ENCODE measurements at places on chromosomes 6 and 20.
A peak's percentile ranks its signal among the peaks of the same experiment; 100 is the strongest.

- DNase-seq: no peak
These were observed 30.1 kb upstream of the FAM83D start for GRCh38 chr20:38896009-38896594.

DNA sequence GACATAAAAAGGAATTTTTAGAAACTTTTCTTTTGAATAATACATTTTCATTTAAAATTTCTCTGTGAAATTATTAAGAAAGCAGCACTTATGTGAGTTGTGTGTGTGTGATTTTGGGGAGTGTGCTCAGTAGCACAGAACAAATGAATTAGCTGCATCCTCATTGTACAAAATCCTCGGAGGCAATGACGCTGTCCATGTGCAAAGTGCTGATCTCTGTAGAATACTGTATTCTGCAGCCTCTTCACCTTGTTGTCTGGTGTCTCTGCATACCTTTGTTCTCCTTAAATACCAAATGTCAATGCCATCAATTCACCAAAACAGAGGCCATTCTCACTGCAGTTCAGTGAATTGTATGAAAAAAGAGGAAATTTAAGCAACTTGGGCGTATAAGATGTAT is 838.4 kb downstream of the QKI start:
- peak; percentile 6 for DNase-seq

DNA sequence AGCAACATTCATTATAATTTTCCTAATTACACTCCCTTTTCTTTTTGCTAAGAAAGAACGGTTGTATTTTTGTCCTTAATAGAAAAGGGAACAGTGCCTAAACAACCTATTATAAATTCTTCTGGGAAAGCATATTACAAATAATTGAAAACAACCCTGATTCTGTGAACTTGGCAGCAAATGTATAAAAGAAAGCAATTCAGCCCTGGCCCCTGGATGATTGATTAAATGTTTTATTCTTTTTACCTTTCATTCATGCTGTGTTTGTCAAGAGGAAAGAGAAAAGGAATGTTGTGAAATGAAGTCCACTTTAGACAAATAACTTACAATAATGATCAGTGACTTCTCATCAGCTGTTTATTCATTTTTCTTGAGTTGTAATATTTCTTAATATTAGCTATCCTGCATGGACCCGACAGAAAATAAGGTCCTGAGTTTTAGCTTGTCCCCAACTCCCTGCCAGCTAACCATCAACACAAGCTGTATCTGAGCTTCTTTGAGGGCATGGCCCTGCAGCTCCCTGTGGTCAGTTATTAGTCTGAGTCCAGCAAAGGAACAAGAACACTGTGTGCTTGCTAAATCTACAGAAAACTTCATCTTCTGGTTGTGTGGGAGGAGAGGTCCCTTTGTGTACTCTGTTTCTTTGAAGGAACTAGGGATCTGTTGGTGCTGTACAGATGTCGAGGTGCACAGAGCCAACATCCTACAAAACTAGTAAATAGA is 248.2 kb downstream of the LAMA2 start:
- DNase-seq: no peak

- no peak for DNase-seq
These were observed 47.7 kb upstream of the CST5 start for GRCh38 chr20:23926944-23927872.

GRCh38 chr6:43089874-43090558 is 13.9 kb downstream of the PTK7 start:
- no peak for DNase-seq

- no peak for DNase-seq
These were observed 433.8 kb upstream of the NRSN1 start for GRCh38 chr6:23692184-23692583.

DNA sequence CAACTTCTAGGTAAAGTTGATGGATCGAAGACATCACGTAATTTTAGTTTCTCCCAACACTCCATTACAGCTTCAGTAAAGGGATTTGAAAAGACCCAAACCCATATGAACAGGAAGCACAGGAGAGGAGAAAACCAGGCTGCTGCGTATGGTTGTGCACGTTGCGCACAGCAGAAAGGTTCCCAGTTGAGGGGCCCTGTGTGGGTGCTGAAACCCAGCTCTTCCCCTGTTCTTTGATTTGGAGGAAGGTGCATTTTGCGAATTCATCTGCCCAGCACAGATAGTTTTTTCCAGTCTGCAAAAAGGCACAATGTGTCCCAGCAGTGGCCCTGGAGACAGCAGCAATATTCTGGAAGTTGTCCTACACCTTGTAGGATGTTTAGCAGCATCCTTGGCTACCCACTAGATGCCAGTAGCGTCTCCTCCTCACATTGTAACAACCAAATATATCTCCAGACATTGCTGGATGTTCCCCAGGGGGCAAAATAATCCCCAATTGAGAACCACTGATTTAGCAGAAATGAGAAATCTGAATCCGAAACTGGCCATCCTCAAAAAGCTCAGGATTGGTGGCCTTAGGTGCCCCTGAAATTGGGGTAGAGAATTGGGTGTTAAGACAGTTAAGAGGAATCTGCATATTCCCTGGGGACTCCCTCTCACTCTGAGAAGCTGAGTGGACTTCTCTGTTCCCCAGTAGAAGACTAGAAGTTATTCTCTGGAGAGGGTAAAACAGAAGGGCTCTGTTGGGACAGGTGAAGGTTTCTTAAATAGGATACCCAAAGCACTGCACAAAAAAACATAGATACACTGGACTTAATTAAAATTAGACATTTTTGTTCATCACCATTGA is 12.2 kb downstream of the SUN5 start:
- DNase-seq: peak; percentile 45

GRCh38 chr20:3654326-3655130 is 8.7 kb downstream of the GFRA4 start:
- no peak for DNase-seq

- DNase-seq: no peak
These were observed 208.6 kb upstream of the AGPAT4 start for GRCh38 chr6:161482517-161482858.

- DNase-seq: no peak
These were observed 14.7 kb upstream of the PLCB4 start for GRCh38 chr20:9054176-9054575.

DNA sequence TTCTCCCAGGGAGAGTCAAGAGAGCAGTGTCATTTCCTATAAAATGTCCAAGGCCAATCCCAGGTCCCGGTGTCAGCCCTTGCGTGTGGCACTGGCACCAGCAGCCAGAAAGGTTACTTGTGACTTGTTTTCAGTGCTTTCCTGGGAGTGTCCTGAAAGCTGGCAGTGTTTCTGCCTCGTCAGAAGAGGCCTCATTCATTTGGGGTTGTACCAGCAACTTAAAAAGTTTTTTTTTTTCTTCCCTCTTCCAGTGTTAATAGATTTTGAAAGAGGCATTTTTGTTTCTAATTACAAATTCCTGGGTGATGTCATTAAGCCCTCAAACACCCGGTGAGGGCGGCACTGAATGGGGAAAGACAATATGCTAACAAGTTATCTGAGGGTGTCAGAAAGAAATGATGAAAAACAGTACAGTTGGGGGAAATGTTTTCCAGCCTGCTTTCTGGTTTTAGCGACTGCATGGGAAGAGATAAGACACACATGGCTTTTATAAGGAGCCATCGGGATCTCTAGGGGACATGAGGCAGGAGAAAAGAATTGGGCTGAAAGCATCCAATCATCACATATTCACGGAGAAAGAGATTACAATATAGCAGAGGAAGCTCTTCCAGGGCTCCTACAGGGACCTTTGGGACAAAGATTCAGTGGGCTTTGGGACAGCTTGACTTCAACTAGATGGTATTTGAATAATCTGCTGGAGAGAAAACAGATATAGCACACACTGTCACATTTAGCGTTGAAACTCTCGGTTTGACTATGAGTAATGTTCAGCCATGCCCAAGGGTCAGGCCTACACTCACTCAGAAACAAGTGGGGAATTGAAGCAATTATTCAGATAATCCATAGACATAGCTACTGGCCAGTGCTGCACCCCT is 153.0 kb downstream of the BCAS1 start:
- DNase-seq: peak; percentile 61

- peak; percentile 43 for DNase-seq
These were observed 264.3 kb downstream of the TFAP2C start for GRCh38 chr20:56893226-56893917.

DNA sequence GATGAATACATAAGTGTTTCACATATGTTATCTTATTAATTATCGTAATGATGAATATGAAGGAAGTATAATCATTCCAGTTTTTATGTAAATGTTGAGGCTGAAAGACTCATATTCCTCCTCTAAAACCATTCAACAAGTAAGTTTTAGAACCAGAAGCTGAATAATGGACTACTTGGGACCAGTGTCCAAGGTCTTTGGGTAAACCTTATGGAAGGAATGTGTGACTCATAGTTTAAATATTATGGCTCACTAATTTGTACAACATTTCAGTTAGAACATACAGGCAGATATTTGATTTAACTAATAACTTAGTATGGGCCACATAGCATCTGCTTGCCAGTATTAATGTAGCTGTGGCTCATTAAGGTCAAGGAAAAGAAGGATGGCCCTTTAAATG is 209.6 kb downstream of the TFAP2B start:
- DNase-seq: no peak

- DNase-seq: no peak
These were observed 103.2 kb upstream of the RIPOR2 start for GRCh38 chr6:25038999-25039398.

DNA sequence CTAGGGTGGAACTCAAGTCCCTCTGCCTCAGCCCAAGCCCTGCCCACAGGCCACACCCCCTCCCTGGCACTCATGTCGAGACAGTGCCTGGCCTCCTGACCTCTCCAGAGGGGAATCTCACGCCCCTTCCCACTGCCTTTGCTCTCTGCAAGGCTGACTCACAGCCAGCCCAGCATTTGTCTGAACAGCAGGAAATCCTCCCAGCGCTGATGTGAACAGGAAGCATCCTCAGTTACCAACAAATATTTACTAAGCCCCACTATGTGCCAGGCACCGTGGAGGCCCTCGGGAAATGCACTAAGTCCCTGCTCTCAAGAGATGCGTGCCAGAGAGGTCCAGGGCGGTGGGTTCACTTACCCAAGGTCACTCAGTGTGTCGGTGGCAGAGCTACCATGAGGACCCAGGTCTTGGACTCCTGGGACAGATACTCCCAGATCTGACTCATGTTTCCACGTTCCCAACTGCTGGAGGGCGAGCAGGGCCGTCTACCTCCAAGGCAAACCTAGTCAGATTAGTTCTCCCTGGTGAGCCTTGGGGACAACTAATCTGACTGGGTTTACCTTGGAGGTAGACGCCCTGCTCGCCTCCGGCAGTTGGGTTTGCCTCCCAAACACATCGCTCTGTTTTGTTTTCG is 7.8 kb downstream of the ADA start:
- peak; percentile 59 for DNase-seq

GRCh38 chr6:75926293-75927168 is 145.9 kb downstream of the IMPG1 start:
- no peak for DNase-seq

DNA sequence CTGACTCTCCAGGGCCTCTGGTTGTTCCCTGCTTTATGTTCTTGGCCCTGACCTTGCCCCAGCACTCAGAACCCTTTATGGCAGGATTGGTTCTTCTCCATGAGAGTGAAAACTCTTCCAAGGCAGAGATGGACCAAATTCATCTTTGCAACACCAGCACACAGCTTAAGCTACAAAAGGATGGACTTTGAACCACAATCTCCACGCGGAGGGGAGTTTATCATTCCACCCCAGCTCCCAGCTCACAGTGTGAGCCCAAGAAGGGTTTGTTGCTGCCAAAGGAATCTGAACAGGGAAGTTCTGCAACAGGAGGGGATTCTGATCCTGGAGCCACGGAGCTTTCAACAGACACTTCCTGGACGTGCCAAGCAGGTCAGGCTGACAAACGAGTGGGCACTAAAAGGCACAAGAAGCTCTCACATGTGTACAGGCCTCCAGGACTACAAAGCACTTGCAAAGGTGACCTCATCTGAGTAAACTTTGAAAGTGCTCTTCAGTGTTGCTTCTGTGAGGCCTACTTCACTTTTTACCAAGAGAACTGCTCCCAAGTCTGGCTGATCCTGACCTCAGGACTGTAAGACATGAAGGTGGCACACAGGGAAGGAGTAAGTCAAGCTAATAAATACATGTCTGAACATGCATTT is 8.9 kb downstream of the FITM2 start:
- no peak for DNase-seq

DNA sequence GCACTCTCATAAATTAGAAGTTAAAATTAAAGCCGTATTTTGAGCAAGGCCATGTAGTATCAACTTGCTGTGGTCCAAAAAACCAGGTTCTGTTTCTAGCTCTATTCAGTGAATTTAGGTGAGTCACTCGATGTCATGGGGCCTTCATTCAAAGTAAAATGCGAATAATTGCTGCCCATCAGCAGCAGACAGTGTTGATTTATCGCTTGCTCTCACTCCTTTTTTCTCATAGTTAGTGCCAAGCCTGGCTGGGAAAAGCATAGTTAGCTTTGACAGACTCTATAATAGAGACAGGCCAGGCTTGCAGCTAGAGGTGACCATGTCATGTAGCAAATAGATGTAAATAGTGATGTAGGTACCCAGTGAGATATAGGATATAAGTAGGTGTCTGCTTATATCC is 136.0 kb downstream of the EDN1 start:
- no peak for DNase-seq

GRCh38 chr20:7505835-7506221 is 434.4 kb downstream of the HAO1 start:
- DNase-seq: no peak

- no peak for DNase-seq
These were observed 39.5 kb downstream of the MYH7B start for GRCh38 chr20:34995192-34995591.

DNA sequence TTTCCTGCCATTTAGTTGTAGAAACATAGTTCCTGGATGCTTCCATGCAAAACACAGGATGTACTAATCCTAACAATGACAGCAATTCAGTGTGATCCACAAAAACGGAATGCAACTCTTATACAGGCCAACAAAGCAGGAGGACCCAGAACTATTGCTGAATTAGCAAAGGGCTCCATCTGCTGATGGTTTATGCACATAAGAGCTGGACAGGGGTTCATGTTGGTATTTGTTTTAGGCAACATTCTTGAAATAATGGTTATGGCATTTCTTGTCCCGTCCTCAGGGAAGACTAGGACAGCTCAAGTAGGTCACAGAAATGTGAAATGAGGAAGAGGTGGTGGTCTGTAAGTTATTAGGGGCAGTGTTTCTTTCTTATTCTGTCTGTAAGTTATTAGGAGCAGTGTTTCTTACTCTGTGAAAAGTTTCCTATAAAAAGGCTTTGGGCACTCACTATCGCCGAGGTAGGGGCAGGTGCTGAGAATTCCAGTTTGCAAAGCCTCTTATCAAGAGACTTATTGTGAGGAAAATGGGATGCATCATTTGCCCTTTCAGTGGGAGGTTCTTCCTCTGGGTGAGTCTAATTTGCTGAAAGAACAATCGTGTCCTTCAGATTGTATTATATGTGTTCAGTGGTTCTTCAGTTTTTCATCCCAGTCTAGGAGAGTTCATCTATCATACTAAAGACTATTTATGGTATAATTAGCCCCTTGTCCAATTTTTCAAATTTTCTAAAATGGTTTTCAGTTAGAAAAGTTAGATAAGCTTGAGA is 171.1 kb downstream of the MCHR2 start:
- peak; percentile 64 for DNase-seq

GRCh38 chr6:26439151-26440125 is 866 bp upstream of the BTN3A3 start:
- peak; percentile 52 for DNase-seq

Measured in NB4 (cell line).